Left forelimb (tissue), 1 donor: ENCODE measurements at places on chromosomes 6 and 20.

DNA sequence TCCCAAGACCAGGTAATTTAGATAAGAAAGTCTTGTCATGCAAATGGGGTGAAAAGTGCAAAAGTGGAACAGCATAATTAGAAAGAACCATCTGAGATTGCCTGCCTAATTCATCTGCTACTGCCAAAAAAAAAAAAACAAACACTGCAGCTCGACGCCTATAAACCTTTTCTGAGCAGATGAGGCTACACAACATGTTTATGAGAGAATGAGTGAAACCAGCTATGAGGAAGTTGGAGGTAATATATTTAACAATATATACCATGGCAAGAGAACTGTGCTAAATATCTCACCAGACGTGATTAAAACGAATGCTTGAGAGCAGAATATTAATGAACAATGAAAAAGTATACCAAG is 50.0 kb downstream of the LAMA4 start:
- DNase-seq, result no peak

DNA sequence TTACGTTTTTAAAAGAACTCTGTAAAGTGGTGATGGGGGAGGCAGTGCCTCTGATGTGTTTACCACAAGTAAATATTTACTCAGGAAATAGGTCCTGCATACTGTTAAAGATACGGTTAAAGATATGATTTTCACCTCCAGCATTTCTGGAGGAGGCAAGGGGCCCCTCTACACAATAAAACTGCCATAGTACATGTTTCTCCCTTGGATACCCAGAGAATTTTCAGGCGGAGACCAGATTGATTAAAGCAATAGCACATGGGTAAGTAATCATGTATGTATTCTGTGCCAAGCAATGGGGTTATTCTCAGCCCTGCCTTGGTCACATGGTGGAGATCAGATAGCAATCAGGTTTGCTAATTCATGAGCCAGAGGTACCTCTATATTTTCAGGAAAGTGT is 9.6 kb downstream of the RIPOR2 start:
- DNase-seq, result no peak

- DNase-seq, result no peak
Measured at GRCh38 chr6:152598901-152599537, 38.1 kb downstream of the SYNE1 start.

GRCh38 chr20:3247638-3248037 is 8.6 kb upstream of the SLC4A11 start:
- DNase-seq, result no peak

DNA sequence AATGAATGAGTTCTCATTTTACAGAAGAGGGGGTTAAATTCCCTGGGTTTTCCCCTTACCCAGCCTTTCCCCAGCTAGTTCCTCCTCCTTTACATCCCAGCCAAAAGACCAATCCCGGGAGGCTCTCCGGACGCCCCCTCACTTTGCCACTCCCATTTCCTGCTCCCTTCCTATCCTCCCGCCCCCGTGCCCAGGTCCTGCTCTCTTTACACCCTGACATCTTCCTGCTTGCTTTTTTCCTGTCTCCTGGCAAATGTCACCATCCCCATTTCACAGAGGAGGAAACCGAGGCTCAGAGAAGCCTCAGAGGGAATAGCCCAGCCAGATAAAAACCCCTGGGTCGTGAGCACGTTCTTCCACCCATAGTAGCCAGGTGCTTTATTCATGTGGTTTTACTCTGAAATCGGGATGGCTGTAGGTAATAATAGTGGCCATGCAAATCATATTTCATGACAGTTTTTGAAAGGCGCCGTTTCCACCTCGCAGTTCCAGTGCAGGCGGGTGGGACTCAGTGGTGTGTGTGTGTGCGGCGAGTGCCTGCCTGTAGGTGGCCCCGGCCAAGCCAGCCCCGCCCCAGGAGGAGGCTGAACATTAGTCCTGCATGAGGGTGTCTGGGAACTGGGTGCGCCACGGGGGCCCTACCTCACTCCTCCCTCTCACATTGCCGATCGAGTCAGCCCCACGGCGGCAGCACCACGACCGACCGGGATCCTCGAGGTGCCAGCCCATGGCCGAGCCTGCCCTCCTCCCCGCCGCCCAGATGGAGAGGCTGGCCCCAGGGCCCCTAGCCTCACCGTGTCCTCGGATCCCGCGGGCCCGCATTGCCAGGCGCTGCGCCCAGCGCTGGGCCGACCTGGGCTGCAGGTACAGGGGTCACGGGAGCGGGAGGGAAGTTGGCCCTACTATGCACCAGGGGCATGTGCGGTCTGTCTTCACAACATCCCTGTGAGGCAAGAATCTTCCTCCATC is at the start of gene ARHGAP40:
ARHGAP40 (plus strand) TSS at position 594 of the 969 bp plus-strand sequence.
- no peak for DNase-seq

- DNase-seq, result no peak
Measured at GRCh38 chr6:138656364-138657064, 117.1 kb upstream of the CCDC28A start.

DNA sequence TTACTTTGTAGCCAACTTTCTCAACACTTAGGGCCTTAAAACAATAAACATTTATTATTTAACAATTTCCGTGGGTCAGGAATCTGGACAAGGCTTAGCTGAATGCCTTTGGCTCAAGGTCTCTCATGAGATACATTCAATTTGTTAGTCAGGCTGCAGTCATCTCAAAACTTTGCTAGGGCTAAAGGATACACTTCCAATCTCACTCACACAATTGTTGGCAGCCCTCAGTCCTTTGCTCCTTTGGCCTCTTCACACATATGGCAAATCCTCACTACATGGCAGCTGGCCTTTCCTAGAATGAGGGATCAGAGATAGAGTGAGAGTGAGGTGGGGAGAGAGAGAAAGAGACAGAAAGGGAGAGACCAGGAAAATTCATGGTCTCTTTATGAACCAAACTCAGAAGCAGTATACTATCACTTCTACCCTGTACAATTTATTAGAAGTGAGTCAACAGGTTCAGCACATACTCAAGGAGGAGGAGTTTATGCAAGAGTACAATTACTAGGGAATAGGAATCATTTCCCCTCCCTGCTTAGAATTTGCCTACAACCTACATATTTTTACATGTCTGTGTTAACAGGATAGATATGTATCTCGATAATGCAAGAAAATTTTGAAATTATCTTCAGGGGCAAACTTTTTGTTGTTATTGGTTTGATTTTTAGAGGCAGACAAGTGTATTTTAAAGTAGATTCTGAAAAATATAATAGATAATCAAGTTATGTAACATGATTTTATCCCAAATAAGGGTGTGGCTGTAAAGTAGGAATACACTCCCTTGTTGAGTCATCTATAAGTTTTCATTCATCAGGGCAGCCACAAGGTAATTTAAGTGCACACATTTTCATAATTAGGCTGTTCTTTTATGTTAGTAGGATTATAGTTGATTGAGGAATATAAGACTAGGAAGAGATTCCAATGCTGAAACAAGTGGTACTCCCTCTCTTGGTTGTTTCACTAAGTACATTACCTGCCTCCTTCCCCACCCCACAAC is 85.9 kb upstream of the HMGCLL1 start:
- DNase-seq, result no peak

GRCh38 chr6:4412488-4412887 is 277.1 kb upstream of the ECI2 start:
- DNase-seq, result no peak

DNA sequence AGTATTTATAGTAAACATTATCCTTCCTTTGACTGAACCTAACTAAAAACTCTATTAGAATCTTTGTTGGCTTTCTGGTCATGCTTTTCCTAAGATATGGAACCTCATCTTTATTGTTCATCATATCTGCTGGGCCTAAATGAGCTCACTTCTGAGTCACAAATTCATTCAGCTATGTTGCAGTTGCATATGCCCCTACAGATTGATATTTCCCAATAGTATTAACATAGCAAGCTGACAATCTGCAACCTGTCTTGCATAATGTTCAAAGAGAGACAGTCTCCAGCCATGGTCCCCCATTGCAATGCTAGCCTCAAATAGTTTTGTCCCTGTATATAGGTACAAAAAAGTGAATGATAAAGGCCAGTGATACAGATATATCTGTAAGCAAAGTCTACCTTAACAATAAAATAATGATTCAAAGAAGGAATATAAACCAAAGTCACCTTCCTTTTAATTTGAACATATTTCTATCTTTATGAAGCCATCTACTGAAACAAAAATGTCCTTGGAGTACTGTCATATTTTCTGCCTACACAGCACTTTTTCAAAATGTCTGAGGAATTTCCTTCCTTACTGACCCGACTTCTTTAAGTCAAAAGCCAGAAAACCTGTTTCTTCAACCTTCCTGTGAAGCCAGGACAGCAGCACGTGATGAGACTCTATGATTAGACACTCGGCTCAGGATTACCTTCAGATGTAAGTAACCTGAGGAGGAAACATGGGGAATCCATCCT is 140.7 kb downstream of the UBE3D start:
- no peak for DNase-seq

DNA sequence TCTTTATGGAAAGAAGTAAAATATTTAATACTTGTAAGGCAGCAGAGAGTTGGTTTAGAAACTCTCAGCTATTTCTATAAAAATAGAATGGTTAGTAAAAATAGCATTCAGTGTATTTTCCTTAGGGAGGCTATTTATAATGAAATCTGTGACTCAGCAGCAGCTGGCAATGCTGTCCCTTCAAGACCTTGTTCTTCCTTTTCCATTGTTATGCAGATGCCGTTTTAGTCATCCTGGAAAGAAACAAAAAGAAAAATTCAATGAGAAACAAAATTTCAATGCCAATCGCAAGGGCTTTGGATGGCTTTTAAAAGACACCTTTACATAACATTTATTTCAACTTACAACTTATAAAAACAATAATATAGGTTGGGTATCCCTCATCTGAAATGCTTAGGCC is 17.5 kb downstream of the MPC1 start:
- no peak for DNase-seq

DNA sequence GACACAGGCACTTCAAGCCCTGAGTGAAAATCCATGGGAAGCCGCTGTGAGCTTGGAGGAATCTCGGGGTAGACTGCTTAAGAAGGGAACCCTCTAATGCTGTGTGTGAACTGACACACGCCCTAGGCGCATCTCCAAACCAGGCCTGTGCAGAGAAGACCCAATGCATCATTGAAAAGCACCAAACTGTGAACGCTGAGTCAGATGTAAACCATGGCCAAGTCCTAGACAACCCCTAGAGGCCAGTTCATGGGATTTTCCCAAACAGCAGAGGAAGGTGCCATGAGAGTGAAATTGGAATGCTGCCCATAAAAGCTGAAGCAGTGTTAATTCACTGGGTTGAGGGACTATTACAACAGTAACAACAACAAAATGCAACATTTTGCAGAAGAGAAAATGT is 296.5 kb downstream of the SMOC2 start:
- DNase-seq, result no peak

DNA sequence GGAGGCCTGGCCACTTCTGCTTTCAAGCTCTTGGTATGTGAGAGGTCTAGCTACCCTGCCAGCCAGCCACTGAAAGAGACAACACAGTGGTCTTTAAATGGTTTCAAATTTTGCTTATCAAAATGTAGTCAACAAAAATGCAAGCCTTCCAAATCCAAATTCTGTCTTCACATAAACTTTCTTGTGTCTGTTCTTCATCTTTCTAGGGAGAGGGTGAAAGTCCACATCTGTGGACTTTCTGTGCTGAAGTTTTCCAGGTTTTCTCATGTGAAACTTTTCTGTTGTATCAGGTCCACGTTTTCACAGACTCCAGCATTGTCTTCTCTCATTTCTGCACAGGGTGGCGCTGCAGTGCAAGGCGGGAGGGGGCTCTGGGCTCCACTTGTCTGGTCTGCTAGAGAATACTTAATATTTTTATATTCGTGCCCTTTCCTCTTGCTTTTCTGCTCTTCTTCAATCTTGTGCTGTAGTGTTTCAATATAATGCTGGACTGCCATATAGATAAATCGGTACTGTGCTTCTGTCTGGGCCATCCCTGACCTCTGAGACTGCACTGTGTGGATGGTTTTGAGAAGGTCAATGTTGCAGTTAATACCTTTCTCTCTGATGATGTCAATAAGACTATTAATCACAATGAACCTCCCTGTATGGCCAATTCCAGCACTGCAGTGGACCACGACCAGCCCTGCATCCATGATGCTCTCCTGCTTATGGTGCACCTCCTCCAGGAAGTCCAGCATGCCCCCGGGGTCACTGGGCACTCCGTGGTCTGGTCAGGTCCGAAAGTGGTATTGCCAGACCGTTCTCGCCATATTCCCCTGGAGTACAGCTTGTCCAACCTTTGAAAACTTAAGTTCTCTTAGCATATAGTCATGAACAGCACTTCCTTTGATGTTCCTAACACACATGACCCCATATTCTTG is 161.6 kb upstream of the TNFAIP3 start:
- DNase-seq, result no peak

- no peak for DNase-seq
Measured at GRCh38 chr6:28875191-28875747, 48.5 kb downstream of the TRIM27 start.

GRCh38 chr20:40955326-40955725 is 73.3 kb upstream of the TOP1 start:
- DNase-seq, result no peak

DNA sequence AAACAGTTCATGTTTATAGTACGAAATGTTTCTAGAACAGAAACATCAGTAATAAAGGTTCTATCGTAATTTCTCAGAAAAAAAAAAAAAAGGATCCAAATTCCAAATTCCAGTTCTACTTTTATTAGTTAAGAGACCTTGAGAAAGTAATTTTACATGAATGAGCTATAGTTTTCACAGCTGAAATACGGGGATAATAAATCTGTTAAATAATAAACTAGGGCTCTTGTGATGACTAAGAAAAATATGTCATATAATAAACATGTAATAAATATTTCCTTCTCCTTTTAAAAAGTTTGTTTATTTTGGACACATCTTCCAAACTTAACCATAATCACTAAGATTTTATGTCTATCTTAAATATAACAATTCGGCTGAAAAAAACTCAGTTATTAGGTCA is 17.8 kb downstream of the RARS2 start:
- no peak for DNase-seq

GRCh38 chr6:41642090-41642959 is 4.1 kb downstream of the MDFI start:
- no peak for DNase-seq

DNA sequence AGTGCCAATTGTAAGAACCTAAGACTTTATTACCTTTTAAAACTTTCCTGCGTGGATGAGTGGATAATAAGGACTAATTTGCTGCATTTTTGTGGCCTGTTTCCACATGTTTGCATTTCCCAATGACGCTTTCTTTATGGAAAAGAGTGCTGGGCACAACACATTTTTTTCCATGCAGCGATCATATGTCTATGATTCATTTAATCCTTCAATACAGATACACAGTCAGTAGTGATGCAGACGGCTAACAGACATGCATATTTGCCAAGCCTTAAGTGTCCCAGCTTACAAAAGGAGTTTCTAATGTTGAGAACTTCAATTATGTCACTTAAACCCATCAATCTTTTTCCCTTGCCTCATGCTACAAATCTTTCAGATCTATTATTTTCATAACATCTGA is 239.8 kb upstream of the PREP start:
- no peak for DNase-seq

DNA sequence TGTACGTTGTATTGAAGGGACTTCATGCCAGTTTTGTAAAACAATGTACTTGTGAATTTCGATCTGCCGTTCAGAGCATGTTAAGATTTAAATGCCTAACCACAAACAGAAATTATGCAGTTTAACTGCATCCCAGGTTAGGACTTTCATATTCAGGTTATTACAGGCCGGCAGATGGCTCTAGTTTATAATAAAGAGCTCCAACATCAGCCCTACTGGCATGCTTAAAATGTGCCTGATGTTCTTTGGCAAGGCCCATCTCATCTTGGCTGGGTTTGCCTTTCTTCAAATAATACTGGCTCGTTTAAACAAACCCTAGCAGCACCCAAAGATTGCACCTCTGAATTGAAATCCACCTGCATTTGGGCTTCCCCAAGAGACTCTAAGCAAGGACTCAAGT is 169.3 kb upstream of the RIN2 start:
- no peak for DNase-seq

- DNase-seq, result no peak
Measured at GRCh38 chr6:122122686-122123085, 276.8 kb upstream of the HSF2 start.
